T-helper 1 cell (primary cell): ENCODE measurements at places on chromosomes 3 and 15.

DNA sequence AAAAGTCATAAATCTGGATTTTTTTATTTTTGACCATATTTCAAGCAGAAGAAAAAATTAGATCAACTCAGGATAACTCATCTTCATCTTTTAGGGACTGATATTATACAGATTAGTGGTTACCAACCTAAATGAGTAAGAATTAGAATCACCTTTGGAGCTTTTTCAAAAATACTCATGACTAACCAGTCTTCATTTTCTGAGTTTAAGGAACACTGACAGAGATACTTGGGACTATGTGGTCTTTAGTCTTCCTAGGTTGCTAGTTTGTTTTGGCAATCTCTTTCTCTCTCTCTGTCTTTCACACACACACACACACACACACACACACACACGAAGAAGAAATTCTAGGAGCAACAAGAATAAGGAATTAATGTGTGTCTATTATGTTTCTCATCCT lies 50.1 kb downstream of the TMOD3 start:
- no peak for DNase-seq

- DNase-seq, result no peak
Measured at GRCh38 chr15:81723701-81724100, 322.1 kb downstream of the MEX3B start.

GRCh38 chr3:67067251-67067650 lies 69.1 kb downstream of the KBTBD8 start:
- DNase-seq, result no peak

DNA sequence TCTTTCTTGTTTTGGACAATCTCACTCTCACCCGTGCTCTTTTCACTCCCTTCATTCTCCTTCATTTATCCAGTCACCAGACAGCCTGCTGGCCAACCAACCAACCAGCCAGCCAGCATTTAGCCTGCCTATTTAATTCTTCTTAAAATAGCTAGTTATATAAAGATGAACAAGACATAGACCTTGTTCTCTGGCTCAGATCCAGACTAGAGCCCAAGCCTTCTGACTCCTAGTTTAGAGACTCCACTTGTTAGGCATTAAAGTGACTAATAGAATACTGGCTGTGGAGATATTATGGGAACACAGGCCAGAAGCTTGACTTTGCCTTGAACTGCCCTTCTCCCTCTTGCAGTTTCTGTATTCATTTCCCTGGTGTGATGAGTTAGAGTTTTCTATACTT lies 215.3 kb upstream of the THRB start:
- no peak for DNase-seq

DNA sequence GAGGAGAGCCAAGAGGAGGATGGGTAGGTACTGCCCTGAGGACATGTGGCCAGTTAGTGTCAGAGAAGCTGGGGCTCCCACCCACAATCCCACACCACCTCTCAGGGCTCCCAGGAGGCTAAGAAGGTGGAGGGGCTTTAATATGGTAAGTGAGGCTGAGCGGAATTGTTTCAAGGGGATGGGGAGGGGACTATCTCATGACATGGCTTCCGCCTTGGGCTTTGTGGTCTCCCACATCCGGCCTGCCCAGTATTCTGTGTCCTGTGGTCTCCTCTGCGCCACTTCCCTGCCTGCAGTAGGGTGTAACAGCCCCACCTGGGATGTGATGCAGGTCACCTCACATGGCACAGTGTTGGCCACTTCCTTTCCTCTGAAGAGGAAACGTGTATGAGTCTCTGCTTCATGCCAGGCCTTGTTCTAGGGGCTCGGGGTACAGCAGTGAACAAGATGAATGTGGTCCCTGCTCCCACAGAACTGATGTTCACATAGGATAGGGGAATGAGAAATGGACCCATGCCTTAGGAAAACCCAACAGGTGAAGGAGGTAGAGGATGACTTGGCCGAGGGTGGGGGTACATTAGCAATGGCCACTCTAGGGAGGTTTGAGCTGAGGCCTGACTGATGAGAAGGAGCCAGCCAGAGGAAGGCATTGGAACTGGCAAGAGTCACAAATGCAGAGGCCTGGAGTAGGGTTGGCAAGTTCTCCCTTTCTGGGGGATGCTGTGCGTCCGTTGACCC lies 3.2 kb downstream of the NEIL1 start:
- DNase-seq, result peak; percentile 45

DNA sequence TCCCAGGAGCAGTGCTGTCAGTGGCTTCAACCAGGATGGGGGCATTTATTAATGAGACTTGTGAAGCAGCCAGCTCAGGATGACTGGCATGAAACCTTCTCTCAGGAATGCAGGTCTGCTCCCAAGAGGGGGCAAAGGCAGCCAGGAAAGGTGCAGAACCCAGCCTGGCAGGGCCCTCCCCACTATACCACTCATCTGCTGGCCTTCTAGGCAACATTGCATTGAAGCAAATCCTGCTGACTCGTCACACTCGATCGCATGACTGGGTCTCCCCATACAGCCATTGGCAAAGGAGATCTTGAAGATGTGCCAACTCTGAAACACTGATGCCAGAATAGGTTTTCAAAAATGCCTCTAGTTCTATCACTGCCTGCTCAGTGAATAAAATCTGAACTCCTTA lies 65.7 kb upstream of the CMTM7 start:
- DNase-seq, result no peak

DNA sequence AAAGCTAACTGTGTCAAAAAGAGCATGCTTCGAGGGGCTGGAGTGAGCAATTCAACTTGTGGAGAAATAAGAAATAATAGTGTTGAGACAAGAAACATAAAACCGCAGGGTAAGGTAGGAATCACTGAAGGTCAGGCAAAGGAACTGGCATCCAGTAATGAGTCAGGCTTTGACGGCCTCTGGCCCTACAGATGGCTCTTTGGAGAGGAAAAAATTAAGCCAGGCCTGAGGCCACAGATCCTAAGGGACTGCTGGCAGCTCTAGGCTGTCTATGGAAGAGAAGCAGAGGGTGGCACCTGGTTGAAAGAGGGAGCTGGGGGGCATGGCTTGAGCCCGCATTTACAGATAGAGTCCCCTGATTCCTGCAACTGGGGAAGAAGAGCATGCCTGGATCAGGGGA lies 28.6 kb upstream of the ZSCAN2 start:
- no peak for DNase-seq

GRCh38 chr3:56899078-56899477 lies 97.3 kb upstream of the ARHGEF3 start:
- no peak for DNase-seq

DNA sequence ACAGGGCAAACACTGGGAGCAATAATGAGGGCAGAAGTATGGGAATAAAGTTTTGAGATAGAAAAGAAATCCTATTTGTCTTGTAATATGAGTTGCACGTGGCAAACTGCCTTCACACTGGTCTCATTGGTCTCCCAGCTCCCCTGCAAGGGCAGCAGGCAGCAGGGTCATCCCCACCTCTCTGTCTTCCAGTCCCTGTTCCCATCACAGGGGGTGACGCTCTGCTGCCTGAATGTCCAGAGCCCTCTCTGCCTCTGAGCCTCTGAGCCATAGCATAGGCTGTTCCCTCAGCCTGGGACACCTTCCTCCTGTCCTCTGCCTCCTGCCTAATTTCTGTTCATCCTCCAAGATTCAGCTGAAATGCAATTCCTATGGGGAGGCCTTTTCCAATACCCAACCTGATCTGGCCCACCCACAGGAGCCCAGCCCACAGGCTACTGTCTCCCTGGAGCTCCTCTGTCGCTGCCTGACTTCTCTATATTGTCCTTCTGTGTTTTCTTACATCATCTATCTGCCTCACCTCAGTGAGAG lies 12.1 kb upstream of the SKOR1 start:
- DNase-seq, result no peak

- no peak for DNase-seq
Measured at GRCh38 chr15:50046159-50046558, 72.9 kb downstream of the ATP8B4 start.

- no peak for DNase-seq
Measured at GRCh38 chr15:58528188-58528870, 96.5 kb downstream of the LIPC start.

DNA sequence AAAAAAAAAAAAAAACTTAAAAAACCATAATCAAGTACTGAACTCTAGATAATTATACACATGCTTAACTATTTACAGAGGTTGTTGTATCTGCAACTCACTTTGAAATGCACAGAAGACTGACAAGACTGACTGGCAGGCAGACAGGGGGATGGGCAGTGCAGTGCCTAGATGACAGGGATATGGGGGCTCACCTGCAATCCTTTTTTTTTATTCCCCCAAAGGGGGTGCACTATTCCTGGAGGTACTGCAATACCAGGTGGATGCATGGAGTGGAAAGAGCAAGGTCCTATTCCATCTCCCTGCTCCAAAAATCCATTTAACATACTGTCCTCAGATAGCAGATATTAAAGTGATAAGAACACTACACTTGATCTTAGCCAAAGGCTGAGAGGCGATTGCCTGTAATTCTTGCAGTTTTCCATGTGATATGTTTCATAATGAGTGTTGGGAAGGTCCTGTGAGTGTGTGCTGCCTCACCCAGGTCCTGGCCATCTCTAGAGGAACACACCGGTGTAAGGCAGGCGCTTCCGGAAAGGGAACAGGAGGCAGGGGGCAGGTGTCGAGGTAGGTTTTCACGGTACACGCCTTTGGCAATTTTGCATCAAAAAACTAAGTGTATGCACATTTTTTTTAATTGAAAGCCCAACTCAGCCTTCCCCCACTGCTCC lies 22.7 kb downstream of the SEC61A1 start:
- DNase-seq, result no peak

DNA sequence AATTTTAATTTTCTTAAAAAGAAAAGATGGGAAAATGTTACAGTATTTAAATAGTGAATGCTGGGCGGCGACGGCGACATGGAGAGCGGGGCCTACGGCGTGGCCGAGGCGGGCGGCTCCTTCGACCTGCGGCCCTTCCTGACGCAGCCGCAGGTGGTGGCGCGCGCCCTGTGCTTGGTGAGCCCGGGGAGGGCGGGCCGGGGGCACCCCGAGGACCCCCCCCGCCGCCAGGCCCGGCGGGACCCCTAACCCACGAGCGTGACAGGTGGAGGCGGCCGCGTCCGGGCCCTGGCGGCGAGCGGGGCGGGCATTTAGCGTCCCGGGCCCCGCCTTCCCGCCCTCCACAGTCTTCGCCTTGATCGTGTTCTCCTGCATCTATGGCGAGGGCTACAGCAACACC lies 38.4 kb upstream of the GOLGA8J start:
- DNase-seq, result no peak

DNA sequence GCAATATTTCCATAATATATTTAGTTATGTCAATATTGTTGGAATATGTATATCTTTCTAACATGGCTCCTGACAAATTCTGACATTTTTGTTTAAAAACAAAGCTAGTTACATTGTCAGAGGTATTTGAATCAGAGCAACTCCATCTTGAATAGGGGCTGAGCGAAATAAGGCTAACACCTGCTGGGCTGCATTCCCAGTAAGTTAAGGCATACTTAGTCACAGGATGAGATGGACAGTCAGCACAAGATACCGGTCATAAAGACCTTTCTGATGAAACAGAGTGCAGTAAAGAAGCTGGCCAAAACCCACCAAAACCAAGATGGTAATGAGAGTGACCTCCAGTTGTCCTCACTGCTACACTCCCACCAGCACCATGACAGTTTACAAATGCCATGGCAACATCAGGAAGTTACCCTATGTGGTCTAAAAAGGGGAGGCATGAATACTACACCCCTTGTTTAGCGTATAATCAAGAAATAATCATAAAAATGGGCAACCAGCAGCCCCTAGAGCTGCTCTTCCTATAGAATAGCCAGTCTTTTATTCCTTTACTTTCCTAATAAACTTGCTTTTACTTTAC lies 30.4 kb downstream of the RPL22L1 start:
- DNase-seq, result no peak

DNA sequence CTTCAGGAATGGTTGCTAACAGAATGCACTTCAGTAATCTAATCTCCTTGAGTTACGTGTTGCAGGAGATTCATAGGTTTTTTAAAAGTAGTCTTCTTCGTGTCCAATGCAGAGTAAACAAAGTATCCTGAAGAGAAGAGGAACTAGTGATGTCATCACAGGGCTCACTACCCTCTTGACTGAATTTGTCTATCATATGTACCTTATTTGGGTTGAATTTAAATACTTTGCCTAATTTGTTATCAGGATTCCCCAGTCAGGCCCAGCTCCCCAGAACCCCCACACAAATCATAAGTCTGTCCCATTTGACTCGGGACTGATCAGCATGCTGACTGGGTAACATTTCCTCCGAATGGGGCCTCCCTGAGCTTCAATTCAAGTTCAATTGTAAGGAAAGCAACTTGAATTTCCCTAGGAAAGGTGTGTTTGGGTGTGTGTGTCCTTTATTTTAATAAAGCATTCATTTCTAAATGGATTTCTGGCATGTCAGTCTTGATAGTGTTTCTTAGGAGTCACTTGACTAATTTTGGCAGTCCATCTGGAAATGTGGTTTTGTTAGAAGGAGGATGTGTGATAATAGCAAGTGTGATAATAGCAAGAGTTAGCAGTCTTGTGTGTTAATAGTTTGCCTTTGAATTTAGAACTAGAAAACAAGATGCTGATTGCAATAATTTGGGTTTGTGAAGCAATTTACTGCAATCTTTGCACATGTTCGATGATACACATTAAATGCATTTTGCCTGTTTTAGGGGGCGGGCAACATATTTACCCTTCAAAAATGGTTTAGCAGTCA lies 21.9 kb downstream of the OXNAD1 start:
- DNase-seq, result no peak

DNA sequence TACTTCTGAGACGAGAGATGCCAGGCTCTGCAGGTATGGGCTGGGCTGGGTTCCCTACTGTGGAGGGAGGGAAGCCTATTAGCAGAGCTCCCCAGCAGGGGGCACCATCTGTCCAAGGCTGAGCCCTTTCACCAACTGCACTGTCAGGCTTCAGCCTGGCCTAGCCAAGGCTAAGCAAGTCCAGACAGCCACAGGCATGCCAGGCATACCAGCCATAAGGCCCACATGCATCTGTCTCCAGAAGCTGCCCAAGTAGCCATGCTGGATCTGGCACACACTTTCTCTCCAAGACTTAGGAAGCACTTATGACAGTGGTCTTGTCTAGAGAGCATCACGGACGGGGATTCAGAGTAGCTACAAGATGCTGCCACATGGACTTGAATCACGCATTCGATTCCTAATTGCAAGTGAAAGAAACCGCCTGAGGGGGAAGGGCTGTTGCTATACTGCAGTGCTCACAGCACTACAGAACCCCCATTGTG lies 28.3 kb downstream of the RUVBL1 start:
- peak; percentile 70 for DNase-seq

DNA sequence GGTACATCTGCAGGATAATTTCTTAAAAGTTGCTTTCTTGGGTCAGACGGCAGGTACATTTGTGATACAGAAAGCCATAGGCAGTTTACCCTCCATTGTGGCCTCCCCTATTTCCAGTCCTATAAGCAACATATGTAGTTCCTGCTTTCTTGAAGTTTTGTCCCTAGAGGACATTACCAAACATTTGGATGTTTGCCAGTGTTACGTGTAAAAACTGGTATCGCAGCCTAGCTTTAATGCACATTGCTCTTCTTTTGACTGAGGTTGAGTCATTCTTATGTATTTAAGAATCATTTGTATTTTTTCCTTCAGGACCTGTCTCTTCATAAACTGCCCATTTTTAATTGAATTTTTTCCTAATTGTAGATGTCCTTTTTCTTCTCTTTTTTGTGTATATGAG lies 114.3 kb downstream of the DIPK2A start:
- DNase-seq, result no peak

- DNase-seq, result no peak
Measured at GRCh38 chr3:172625404-172625803, 85.5 kb downstream of the NCEH1 start.
